Caco-2 (cell line): ENCODE measurements at places on chromosomes 7 and 10. TPM values are rescaled to one million over a fixed set of nuclear protein-coding genes. Genes with fewer than 3 reads are reported as not detected.

- no peak for DNase-seq
- H3K4me1 ChIP-seq = no peaks in the 10 kb centered on the region
- H3K4me3 ChIP-seq = no peak overlapping the region
- no peak overlapping the region for H3K27ac ChIP-seq
- H3K36me3 ChIP-seq = peaks cover 6% of the 10 kb centered on the region
These were observed 66.1 kb downstream of the SHH start for GRCh38 chr7:155746188-155746587.

GRCh38 chr7:70504254-70504653, 627.7 kb upstream of the GALNT17 start:
- H3K36me3 ChIP-seq = no peaks in the 10 kb centered on the region
- H3K27me3 ChIP-seq = no peaks in the 10 kb centered on the region
- H3K4me1 ChIP-seq = no peaks in the 10 kb centered on the region
- no peak for DNase-seq
- H3K27ac ChIP-seq = no peak overlapping the region

- H3K36me3 ChIP-seq = no peaks in the 10 kb centered on the region
- no peak overlapping the region for H3K4me3 ChIP-seq
- DNase-seq = no peak
- no peaks in the 10 kb centered on the region for H3K27me3 ChIP-seq
- H3K27ac ChIP-seq = no peak overlapping the region
These were observed 143.0 kb downstream of the CUBN start for GRCh38 chr10:16986406-16987205.

GRCh38 chr7:140315498-140316164, 82.7 kb downstream of the SLC37A3 start:
- no peaks in the 10 kb centered on the region for H3K36me3 ChIP-seq
- no peaks in the 10 kb centered on the region for H3K27me3 ChIP-seq
- no peak for DNase-seq
- H3K4me1 ChIP-seq = 0 out of 2 replicates have a peak, but pooled peaks cover 7% of the 10 kb centered on the region
- no peak overlapping the region for H3K27ac ChIP-seq

DNA sequence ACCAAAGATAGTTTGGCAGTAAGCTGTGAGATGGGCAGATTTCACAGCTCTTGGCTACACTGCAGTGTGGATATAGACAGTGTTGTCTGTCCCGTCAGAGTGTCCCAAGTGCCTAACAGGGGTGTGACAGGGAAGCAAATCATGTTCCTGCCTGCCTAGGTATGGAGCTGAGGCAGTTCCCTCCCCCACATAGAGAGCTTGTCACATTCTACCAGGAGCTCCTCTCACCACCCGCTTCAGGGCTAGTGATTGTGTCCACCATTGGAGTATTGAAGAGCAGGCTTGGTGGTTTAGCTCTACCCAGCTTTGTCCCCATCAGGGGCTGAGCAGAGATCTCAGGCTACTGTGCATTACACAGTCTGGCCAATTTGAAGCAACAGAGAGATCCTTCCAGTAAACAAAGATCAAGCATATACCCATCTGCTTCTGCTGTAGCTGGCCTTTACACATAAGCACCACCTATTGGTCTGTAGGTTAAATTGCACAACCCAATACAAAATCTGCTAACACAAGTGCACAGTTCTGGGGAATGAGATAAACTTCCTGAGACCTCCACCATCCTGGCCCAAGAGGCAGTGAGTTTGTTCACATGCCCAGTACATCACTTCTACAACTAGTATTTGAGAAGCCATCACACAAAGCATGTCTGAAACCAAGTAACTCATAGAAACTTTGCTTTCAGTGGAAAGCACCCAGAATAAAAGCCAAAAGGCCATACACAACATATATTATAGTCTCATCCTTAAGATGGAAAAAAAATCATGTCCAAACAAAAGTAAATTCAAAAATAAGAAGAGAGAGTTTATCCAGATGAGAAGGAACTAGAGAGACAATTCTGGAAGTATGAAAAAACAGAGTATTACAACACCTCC, 67.3 kb downstream of the GLCCI1 start:
- no peak overlapping the region for H3K4me3 ChIP-seq
- no peak overlapping the region for H3K27ac ChIP-seq
- H3K27me3 ChIP-seq = no peaks in the 10 kb centered on the region
- H3K36me3 ChIP-seq = no peaks in the 10 kb centered on the region

GRCh38 chr7:73340514-73340913, 12.6 kb downstream of the FKBP6 start:
- H3K27ac ChIP-seq = no peak overlapping the region
- H3K36me3 ChIP-seq = no peaks in the 10 kb centered on the region; the same call in 1 of the 2 replicates
- no peaks in the 10 kb centered on the region for H3K27me3 ChIP-seq
- no peak overlapping the region for H3K4me3 ChIP-seq
- no peak for DNase-seq

- no peaks in the 10 kb centered on the region for H3K27me3 ChIP-seq
- no peaks in the 10 kb centered on the region for H3K4me1 ChIP-seq
- H3K4me3 ChIP-seq = no peak overlapping the region
- H3K27ac ChIP-seq = no peak overlapping the region
- no peaks in the 10 kb centered on the region for H3K36me3 ChIP-seq
- DNase-seq = no peak
These were observed 57.8 kb downstream of the TBXAS1 start for GRCh38 chr7:139886899-139887298.

OR2A12 gene
- not detected in 2 replicates for total RNA-seq

CCL26 gene
- not detected in 2 replicates for total RNA-seq

USP54 gene
- total RNA-seq = 43.5 and 45.8 TPM in 2 replicates

LRRD1 gene
- not detected in 2 replicates for total RNA-seq
